ENCODE measurements at places on chromosomes 12 and 14.

DNA sequence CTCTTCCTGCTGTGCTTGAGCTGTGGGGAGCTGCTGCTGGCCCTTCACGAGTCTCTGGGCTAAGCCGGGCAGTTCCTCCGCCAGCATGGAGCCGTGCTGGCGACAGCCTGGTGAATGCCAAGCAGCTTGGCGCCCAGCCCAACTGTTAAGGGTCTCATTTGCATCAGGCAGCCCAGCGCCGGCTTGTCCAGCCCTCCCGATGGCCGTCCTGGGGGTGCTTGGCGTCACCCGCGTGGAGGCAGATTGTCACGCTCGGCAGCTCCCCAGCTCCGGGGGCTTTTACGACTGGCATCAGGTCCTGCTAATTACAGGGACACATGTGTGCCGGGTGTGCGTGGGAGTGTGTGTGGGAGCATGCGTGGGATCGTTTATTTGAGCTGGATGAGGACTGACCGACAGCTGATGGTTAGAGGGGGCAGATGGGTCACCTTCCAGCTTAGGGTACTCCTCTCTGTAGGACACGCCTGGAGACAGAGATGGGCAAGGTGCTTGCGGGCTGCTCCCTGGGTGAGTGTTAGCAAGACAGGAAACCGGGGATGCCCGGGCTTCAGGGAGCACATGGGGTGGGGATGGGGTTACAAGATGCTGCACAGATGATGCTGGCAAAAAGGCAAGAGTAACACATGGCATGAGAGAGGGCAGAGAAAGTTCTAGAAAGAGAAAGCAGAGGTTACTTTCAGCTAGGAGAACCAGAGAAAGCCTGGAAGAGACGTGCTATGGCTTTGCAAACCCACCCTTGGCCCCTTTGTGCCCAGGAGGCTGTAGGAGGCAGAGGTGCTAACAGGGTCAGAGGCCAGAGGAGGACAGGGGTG lies 64.1 kb downstream of the KIF26A start:
- no peak for DNase-seq

DNA sequence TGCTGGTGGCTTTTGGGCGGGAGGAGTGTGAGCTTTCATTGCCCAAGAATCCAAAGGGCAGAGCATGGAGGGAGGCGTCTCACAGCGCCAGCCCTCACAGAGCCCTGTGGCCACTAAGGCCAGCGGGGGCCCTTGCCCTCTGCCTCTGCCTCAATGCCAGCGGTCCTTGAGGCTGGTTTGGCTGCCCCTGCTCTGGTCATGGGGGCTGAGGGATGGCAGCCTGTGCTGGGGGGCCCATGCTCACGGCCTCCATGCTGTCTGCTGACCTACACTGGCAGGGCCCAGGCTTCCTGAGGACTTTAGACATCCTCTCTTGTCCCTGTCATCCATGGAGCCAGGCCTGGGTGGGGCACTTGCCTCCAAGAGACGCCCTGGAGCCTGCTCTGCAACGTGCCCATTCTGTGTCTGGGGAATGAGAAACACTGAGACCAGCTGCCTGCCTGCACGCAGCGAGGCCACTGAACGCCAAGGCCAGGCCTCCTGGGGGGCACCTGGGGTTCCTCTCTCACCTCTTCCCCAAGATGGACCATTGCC lies 143.4 kb downstream of the KIF26A start:
- no peak for DNase-seq

DNA sequence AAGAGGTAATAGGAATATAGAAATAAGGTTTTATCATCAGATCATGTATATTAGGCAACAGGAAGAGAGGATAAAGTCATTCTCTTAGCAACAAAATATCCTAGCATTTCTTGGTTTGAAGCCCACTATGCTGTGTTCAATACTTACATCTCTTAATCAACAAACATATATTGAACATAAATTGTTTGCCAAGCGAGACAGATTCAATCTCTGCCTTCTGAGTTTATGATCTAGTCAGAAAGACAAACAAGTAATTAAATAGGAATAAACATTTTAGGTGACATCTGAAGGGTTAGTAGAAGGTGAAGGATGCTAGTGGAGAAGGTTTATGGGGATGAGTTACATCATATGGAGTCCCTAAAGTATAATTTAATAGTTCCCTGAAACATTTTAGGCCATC lies 54.8 kb downstream of the PPHLN1 start:
- DNase-seq = no peak

- DNase-seq = no peak
Measured at GRCh38 chr14:73027546-73027945, 640 bp upstream of the ZFYVE1 start.

DNA sequence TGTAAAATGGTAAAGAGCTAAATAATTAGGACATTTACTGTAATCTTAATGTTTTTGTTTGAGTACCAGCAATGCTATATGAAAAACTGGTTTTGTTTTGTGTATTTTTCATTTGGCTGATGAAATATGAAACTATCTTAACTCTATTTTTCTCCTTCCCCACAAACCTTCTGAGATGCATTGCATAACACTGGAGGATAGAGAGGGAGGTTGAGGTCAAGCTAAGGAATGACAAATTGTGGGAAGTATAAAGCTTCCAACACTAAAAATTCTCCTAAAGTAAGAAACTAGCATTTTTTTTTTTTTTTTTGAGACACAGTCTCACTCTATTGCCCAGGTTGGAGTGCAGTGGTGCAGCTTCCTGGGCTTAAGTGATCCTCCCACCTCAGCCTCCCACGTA lies 31.5 kb upstream of the SRP54 start:
- no peak for DNase-seq

- DNase-seq = no peak
Measured at GRCh38 chr14:99578541-99579101, 25.4 kb downstream of the CCDC85C start.

- DNase-seq = no peak
Measured at GRCh38 chr14:51691176-51691575, 39.5 kb downstream of the FRMD6 start.

GRCh38 chr12:25156061-25156460 lies 38.9 kb downstream of the DNAI7 start:
- DNase-seq = no peak

DNA sequence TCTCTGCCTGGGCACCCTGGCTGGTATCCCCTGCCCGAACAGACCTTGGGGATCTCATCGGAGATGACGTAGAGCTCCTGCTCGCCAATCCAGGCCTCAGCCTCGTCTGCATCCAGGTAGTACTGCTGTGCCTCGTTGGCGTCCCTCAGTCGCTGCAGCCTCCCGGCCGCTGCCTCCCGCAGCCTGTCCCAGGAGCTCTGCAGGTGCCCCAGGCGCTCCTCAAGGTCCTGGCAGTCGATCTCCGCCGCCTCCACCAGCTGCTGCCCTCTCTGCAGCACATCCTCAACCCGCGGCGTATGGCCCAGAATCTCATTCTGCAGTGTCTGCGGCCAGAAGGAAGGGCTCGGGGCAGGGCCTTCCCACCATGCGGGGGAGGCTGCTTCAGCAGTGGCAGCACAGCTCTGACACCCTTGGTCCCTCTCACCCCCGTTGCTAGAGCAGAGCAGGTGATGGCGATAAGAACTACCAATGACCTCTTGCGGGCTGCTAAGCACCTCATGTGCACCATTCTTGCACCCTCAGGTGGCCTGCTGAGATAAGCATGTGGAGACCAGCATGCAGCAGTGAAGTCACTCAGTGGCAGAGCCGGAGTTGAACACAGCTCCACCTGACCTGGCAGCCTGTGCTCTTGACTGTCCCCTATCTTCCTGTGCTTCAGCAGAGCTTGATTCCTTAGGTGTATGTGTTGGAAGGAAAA lies 71.0 kb downstream of the PLEKHG3 start:
- DNase-seq = no peak

- DNase-seq = peak; percentile 11
Measured at GRCh38 chr12:59594943-59595500, 807 bp upstream of the SLC16A7 start.

DNA sequence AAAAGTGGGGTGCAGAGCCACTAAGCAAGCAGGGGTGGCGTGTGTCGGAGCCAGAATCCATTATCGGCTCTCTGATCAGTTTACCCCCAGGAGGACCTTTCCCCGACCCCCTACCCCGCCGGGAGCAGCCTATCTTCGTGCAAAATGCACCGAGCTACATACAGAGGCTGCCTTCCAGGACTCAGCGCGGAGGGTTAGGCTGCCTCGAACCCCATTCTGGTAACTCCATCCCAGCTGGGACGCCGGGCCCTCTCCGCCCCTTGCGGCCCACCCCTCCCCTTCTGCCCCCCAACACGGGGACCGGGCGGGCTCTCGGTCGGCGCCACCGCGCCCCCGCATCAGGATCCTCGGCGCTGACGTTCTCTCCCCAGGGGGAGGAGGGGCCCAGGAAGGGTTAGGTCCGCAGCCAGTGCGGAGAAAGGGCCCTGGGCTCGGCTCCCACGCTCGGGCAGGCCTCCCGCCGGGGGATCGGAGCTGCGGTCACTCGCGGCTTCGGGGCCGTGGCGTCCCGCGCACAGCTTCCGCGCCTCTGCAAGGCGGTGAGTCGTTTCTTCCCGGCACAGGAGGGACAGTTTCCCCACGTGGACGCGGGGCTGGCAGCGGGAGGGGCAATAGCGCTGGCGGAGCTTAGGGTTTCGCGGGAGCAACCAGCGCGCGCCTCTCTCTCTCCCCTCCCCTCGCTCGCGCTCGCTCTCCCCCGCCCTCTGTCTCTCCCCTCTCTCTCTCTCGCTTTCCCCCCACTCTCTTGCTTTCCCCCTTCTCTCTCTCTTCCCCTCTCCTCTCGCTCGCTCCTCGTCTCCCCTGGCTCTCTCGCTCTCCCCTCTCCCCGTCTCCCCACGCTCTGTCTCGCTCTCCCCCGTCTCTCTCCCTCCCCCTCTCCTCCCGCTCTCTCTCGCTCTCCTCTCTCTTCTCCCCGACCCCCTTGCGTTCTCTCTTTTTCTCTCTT lies 12.5 kb upstream of the MAP3K9 start:
- DNase-seq = peak; percentile 25

GRCh38 chr14:89702073-89702875 lies 252.3 kb downstream of the EFCAB11 start:
- DNase-seq = no peak

- DNase-seq = no peak
Measured at GRCh38 chr12:44369998-44370397, 506.1 kb downstream of the NELL2 start.

- DNase-seq = no peak
Measured at GRCh38 chr12:52387859-52388258, 2.4 kb upstream of the KRT84 start.

GRCh38 chr12:121154793-121155375 lies 22.2 kb downstream of the P2RX7 start:
- no peak for DNase-seq

GRCh38 chr12:92828565-92828964 lies 100.5 kb downstream of the EEA1 start:
- no peak for DNase-seq

- no peak for DNase-seq
Measured at GRCh38 chr12:46351886-46352650, 20.5 kb downstream of the SLC38A2 start.

DNA sequence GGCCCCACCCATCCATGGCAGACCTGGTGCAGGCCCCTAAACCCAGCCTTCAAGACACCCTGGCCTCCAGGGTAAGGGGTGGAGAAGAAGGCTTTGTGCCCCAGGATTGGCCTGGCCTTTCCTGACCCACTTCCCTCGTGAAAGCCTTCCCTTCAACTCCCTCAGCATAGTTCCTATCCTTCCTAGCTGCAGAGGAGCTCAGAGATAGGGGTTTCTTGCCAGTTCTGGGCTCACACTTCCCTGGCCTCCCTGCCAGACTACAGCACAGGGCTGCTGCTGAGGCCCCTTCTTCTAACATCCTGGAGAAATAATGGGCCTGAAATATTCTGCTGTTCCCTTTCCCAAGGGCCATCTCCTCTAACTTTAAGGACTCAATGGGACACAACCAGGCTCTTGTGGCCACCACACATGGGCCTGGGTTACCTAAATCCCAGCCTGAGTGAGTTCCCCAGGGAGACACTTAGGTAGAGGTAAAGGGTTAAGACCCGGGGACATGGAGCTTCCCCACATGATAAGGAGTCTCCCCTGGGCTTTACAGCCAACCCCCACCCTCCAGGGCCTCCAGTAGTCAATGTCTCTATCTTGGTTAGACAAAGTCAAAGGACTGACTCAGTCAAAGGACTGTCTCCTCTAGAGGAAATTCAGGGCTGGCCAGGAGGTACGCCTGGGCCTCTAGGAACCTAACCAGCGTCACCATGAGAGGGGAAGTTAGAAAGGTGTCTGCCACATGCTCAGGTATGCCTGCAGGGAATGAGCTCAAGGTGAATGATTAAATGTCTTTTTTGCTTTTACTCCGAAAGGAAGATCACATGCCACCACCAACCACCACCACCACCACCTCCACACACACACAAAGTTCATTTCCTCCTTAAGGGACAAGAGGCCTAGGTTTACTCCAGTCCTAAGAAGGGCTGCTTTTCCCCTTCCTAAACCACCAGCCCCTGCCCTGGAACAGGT lies 7.1 kb downstream of the ZFP36L1 start:
- no peak for DNase-seq

GRCh38 chr14:90440021-90440451 lies 43.2 kb downstream of the CALM1 start:
- DNase-seq = no peak

- DNase-seq = no peak
Measured at GRCh38 chr12:101799774-101800173, 31.0 kb downstream of the GNPTAB start.

DNA sequence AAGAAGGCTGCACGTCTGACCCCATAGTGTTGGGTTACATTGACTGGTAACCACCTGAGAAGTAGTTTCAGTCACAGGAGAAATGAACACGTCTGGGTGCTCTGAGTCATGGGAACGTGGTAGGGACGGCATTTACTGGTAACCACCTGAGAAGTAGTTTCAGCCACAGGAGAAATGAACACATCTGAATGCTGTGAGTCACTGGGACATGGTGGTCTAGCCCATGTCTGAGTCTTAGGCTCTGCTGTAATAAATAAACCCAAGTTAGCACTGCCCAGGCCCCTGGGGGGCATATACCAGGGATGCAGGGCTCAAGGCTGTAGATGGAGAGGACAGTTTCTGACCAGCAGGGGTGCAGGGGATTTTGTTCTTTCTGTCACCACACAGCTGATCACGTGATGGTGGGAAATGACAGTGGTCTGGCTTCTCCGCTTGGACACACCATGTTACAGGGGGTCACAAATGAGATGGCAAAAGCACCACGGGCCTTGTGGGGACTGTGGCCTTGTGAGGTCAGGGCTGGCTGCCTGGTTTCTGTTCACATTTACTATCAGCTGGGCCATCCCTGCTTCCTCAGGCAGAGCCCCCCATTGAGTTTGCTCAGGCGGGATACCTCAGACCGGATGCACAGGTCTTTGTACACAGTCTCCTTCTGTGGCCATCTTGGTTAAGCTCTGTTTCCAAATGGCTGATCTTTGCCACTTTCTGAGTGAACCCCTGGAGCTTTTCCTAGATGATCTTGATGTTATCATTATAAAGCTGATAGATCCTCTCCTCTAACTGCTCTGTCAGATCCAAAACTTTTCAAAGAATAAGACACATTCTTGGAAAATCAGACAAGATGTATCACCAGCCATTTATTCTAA lies 9.8 kb upstream of the C12orf42 start:
- DNase-seq = peak; percentile 86

- DNase-seq = no peak
Measured at GRCh38 chr14:32075672-32076277, 1.3 kb upstream of the ARHGAP5 start.

- no peak for DNase-seq
Measured at GRCh38 chr14:95137804-95138167, 19.5 kb downstream of the DICER1 start.
